Stimulated activated CD4-positive, alpha-beta T cell treated with anti-CD3 and anti-CD28 coated beads, TNF-alpha, amount 100 ng/mL, for 4 hours (primary cell): ENCODE measurements at places on chromosomes 5 and 9.
A peak's percentile ranks its signal among the peaks of the same experiment; 100 is the strongest.

DNA sequence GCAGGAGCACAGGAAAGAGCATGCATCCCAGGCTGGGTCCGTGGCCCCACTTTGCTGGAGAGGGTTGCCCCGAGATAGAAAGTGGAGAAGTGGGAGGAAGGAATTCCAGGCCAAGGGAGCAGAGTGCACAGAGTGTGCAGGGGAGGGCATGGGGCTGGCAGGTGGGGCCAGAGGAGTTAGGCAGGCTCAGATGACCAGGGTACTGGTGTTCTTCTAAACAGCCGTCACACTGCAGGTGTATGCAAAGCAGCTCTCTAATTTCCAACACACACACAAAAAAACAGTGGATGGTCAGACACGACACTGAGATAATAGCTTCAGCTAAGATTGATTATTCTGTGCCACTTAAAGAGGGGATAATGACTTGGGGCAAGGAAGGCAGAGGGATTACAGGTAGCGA lies 212.2 kb downstream of the MTRR start:
- no peak for DNase-seq

DNA sequence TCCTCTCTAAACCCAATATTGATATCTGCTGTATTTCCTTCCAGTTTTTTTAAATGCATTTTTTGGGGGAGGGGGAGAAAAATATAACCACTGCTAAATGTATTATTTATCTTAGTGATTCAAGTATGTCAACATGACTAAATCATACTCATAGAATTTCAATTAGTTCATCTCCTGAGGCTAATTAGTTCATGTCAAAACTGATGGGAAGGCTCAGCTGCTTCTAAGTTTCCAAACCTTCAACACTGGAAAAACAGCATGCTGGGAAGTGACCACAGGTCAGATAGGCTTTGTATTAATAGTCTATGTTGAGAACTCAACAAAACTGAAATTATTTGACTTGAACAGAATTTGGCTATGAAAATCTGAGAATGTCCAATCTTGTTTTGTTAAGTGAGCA lies 118.7 kb downstream of the TTLL11 start:
- DNase-seq = no peak

DNA sequence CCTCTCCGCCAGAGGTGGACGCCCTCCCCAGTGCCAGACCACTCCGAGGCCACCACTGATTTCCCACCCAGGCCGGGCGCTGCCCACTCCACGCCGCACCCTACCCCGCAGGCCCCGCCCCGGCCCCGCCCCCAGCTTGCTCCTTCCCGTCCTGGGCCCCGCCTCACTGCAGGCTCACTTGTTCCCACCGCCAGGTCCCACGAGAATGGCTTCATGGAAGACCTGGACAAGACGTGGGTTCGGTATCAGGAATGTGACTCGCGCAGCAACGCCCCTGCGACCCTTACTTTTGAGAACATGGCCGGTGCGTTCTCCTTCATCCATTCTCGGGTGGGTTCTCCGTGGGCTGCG lies 6.5 kb downstream of the LRRC26 start:
- DNase-seq = no peak

DNA sequence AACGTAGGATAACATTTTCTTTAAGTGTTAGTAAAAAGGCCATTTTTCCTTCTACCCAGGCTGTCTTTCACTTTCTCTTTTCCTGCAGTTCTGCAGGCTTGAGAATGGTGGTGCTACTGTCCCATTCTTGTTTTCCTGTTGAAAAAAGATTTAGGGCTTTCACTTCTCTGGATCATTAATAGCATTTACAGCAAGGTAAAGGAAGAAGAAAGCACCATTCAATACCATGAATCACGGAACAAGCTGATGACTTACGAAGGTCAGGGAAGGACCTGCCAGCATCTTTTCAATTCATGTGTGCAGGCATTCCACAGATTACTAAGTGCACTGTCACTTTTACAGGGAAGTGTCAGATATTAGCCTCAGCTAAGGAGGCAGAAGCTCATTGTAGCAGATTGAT lies 292.8 kb downstream of the YTHDC2 start:
- no peak for DNase-seq

GRCh38 chr9:15642369-15642962 lies 89.6 kb downstream of the CCDC171 start:
- DNase-seq = no peak

GRCh38 chr9:135280666-135281065 lies 193.2 kb downstream of the OLFM1 start:
- DNase-seq = no peak

- DNase-seq = no peak
These were observed 39.3 kb downstream of the SPARC start for GRCh38 chr5:151647320-151647861.

GRCh38 chr9:77938163-77938562 lies 93.4 kb downstream of the GNAQ start:
- no peak for DNase-seq

DNA sequence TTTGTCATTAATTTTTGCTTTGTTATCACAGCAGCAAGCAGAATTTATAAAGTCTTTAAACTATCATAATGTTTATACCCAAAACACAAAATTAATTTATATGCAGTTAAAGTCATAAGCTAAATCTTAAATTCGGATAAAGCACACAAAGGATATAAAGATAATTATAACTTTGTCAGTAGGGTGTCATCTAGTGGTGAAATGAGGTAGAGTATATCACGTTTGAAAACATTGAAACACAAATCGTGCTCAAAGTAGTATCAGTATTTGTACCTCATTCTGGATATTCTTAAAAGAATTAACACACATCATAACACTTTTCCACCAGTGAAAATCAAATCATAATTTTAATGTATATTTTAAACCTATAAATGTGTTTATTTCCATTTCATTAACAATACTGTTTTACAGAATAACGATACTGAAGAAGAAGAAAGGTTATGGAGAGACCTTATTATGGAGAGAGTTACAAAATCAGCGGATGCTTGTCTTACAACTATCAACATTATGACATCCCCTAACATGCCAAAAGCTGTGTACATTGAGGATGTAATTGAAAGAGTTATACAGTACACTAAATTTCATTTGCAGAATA lies 129.5 kb downstream of the NIPBL start:
- DNase-seq = no peak

DNA sequence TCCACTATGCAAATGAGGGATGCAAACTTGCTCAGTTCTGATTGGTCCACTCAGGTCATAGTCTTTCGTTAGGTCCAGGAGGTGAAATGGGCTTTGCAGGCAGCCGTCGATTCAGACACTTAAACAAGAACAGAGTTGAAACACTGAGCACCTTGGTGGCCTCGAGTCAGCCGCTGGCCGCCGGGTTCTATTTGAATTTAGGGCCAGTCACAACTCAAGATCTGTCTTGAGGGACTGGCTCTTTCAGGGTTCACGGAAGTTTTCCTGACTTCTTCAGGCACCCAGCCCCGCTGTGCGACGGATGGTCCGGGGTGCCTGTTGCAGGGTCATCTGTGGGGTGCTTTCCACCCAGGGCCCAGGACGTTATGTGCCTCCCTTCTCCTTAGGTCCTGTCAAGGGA lies 412.8 kb upstream of the IRX4 start:
- no peak for DNase-seq

DNA sequence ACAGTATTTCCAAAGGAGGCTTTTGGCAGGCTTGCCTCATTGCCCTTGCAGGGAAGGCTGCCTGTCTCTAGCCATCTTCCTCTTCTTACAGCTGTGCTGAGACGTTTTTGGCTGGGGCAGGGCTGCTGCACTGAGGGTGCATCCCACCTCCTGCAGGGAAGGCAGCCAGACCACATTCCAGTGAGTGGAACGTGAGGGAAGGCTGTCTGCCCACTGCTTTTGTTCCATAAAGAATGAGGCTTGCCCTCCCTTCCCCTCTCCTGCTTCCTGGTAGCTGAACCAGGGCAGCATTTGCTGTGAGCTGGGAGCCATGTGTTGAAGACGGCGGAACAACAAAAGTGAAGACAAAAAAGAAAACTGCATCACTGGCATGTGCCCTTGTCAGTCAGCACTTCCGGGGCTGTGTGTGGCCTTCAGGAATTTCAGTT lies 16.8 kb downstream of the MGAT1 start:
- no peak for DNase-seq

DNA sequence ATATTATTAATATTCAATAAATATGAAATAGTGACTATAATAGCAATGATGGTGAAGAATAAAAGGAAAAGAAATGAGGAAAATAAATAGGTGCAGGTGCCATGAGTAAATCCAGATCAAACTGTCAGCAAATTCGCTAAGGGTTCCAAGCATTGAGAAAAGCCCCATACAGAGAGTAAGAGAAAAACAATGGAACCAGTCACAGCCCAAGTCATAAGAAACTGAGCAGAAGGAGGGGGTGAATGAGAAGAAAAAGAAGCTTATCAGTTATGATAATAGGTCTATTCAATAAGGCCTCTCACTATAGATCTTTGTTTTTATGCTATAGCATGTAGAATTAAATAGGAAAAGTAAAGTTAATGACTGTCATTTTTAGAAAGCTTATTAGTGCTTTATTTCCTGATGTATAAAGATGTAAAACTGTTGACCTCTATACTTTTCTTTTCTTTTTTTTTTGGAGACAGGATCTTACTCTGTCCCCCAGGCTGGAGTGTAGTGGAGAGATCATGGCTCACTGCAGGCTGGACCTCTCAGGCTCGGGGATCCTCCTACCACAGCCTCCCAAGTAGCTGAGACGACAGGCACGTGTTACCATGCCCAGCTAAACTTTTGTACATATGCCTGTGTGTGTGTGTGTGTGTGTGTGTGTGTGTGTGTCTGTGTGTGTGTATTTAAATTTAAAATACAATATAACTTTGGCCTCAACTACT lies 72.4 kb downstream of the FYB1 start:
- no peak for DNase-seq

DNA sequence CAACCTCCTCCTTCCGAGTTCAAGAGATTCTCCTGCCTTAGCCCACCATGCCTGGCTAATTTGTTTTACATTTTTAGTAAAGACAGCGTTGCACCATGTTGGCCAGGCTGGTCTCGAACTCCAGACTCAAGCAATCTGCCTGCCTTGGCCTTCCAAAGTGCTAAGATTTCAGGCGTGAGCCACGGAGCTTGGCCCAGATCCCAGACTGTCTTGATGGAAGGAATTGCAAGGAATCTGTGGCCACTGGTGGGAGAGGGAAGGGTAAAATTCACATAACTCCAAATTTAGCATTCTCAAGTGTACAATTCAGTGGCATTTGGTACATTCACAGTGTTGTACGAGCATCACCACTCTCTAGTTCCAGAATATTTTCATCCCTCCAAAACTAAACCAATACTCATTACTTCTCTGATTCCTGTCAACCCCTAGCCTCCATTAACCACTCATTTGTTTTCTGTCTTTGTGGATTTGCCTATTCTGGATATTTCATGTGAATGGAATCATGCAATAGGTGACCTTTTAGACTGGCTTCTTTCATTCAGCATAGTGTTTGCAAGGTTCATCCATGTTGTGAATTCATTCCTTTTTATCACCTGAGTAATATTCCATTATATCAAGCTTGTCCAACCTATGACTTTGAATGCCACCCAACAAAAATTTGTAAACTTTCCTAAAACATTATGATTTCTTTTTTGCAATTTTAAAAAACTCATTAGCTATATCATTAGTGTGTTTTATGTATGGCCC lies 8.9 kb upstream of the MYO10 start:
- DNase-seq = no peak

DNA sequence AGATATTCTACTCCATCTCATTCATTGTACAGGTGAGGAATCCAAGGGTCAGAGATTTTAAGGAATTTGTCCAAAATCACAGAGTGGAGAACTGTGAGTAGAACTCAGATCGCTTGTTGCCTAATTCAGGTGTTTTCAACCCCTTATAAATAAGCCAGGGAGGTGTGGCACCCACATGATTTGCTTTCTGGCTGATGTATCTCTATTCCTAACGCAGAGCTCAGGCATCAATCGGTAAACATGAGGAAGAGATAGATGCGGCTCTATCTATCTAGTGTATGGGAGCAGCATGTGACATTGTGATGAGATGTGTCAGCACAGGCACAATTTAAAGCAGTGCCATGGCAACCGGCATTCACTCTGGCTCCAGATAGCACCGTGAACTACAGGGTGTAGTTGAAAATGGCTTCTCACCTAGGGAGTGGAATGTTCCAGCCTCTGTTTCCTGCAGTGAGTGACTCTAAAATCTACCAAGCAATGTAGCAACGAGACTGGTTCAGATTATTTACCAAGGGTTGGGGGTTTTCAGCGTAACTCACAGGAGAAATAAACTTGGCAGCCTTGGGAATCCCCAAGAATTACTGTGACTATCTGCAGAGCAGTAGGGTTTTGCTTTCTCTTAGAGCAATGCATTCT lies 53.4 kb upstream of the SUB1 start:
- DNase-seq = peak; percentile 25

DNA sequence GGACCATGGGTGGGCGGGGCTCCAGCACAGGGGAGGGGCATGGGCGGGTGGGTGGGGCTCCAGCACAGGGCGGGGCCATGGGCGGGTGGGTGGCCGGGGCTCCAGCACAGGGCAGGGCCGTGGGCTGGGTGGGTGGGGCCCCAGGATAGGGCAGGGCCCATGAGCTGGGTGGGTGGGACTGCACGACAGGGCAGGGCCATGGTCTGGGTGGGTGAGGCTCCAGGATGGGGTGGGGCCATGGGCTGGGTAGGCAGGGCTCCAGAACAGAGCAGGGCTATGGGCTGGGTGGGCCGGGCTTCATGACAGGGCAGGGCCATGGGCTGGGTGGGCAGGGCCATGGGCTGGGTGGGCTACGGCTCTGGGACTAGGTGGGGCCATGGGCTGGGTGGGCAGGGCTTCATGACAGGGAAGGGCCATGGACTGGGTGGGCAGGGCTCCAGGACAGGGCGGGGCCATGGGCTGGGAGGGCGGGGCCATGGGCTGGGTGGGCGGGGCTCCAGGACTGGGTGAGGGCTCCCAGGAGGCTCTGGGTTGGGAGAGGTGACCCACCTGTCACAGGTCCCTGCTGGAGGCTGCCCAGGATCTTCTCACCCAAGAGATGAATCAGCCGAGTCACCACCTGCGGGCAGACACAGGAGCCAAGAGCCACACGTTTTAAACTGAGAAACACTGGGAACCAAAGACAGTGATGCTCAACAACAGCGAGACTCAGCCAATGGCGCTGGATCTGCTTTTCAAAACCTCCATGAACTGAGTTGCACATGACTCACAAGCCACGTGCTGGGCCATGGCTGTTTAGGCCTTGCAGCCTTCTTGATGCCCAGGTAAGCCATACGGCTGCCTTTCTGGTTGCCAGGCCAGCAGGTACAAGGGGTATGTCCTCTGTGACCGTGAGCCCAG lies 33.6 kb upstream of the NSMF start:
- DNase-seq = no peak

DNA sequence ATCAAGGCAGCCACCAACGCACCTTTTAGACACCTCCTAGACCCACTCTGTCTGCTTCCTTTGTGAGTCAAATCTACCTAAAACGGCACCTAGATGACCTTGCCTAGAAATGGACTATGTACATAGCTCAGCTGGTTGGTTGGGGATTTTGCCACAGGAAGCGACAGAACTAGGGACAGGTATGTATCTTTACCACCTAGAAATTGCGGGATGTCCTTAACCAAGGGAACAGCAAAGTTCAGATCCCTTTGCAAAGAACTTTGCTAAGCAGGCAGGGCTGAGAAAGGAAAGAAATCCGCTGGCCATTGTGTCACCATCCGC lies 2.0 kb upstream of the ENC1 start:
- DNase-seq = no peak

DNA sequence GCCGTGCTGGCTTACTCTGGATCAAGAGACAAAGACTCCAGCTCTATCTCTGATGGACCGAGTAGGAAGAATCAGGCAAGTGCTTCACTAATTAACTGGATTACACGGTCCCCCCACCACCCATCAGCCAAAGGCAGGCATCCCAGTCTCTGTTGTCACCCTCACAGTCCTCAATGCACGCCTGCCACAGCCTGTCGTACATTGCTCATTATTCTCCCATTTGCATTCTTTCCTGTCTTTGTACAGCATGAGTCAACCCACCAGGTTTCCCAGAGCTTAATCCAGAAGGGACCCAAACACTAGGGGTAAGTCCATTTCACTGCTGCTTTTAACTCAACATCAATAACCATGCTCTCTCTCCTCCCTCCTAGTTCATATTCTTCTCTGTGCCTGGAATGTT lies 44.4 kb downstream of the PCA3 start:
- no peak for DNase-seq
